ENCODE measurements at places on chromosomes 16 and 17. TPM values are rescaled to one million over a fixed set of nuclear protein-coding genes. Genes with fewer than 3 reads are reported as not detected.

GRCh38 chr16:5025171-5025632 lies 8.5 kb downstream of the NAGPA start:
- DNase-seq, result no peak

DNA sequence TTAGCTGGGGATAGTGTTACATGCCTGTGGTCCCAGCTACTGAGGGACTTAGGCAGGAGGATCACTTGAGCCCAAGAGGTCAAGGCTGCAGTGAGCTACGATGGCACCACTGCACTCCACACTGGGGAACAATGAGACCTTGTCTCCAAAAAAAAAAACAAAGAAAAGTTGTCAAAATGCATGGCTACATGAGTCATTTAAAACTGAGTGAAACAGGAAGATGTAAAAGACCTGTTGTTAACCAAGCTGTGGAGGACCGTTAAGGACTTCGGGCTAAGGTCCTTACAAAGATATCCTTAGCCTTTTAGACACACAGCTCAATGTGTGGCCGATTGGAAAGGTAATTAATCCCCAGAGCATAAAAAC lies 25.1 kb downstream of the ZP2 start:
- DNase-seq, result no peak

DNA sequence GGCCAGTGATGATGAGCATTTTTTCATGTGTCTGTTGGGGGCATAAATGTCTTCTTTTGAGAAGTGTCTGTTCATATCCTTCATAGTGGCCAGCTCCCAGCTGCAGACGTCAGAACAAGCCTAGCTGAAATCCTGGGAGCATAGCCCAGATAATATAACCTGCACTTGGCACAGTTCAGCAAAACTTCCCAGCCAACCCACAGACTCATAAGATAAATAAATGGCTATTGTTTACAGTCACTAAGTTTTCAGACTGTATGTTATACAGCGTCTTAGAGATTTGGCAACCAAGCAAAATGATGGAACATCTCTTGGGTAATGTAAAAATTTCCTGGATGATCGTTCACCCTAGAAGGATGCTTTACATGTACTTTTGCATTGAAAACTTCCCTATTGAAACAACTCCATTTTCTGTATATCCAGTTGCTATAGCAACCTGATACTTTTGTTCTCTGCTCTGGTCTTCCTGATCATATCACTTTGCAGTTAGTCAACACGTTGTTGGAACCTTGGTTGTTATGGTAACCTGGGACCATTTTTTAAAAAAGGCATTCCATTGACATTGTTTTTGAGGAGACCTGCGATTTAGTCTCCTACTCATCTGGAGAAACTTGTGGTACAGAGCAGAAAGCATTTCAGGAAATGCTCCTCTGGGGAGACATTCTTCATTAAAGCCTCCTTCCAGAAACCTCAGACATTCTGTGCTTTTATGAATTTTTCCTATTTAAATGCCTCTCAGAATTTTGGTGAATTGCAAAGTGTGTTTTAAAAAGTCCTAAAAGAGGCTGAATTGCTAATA lies 378.7 kb downstream of the HS3ST4 start:
- no peak for DNase-seq

DNA sequence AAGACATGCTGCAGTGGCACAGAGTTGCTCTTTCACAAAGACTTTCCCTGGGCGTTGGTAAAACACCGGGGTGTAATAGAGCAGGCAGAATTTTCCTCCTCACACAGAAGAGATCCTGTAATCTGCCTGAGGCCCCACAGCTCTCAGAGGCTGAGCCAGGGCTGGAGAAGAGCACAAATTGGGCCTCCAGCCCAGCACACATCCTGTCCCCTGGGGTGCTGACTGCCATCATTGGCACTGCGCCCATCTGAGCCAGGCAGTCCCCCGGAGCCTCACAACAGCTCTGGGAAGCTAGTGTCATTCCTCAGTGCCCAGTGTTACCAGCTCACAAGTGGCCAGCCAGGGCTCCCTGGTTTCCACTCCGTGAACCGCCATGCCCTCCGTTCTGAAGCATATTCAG lies 119.4 kb downstream of the SOCS1 start:
- no peak for DNase-seq

DNA sequence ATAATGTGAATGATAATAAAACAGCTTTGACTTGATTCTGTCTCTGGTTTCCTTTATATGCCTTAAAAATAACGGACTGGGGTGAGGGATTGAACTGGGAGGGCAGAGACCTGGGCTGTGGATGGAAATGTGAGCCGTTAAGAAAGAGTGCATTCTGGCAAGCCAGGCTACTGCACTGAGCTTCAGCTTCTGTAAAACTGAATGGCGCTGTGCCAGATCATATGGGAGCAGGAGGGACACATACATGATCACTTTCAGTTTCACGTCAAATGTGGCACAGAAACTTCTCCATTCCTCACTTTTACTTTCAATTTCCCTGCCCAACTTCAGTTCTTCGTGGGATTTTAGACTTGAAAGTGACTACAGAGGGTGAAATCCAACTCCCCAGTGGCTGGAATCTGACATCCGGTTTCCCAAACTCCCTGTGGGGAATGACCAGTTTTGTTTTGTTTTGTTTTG lies 1.1 kb downstream of the MT2A start:
- no peak for DNase-seq

SLC35G6 gene
- not detected for total RNA-seq

ATAD5 gene
- total RNA-seq, result 0.33 TPM

Measured in esophagus muscularis mucosa (tissue), 4 donors.